ENCODE measurements at places on chromosomes 3 and 15.

GRCh38 chr3:127352612-127353011 lies 64.8 kb upstream of the PRR20G start:
- DNase-seq: no peak

- no peak for DNase-seq
Measured at GRCh38 chr3:47010111-47010712, 30.7 kb downstream of the NBEAL2 start.

- no peak for DNase-seq
Measured at GRCh38 chr3:10848261-10848660, 32.2 kb downstream of the SLC6A11 start.

DNA sequence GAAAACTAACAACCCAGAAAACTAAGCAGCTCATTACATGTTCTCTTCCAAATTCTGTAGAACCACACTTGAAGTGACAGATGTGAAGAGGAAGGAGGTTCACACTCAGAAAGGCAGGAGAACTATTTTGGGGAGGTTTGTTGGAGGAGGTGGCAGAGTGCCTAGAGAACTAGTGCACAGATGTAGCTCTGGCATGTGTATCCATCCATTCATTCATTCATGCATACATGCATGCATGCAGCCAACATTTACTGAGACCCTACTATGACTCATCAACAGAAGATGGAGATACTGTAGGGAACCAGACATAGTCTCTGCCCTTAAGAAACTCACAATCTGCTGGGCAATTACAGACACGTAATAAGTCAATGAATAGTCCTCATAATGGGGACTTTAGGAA lies 116.7 kb downstream of the ERC2 start:
- no peak for DNase-seq

DNA sequence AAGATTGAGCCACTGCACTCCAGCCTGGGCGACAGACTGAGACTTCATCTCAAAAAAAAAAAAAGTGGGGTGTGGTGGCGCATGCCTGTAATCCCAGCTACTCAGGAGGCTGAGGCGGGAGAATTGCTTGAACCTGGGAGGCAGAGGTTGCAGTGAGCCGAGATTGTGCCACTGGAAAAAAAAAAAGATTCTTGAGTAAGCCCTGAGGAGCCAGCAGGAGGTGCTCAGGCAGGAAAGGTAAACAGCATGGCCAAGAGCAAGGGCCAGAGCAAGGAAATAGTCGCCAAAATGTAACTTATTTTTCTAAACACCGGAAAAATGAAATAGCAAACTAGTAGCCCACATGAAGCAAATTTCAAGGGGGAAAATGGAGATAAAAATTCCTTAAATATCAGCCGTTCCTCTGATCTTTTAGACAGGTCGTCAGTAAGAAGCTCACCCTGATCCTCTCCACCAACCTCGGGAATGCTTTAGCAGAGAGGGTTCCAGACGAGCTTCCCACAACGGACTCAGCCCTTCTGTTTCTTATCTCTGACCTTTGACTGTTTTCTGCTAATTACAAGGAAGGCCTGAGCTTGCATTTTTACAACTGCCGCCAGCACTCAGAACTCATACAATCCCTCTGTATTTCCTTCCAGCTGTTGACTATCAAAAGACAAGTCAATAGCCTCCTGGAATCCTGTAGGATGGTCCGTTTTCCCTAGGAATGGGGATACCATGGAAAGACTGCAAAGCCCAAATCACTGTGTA lies 45.0 kb upstream of the AKAP13 start:
- no peak for DNase-seq

DNA sequence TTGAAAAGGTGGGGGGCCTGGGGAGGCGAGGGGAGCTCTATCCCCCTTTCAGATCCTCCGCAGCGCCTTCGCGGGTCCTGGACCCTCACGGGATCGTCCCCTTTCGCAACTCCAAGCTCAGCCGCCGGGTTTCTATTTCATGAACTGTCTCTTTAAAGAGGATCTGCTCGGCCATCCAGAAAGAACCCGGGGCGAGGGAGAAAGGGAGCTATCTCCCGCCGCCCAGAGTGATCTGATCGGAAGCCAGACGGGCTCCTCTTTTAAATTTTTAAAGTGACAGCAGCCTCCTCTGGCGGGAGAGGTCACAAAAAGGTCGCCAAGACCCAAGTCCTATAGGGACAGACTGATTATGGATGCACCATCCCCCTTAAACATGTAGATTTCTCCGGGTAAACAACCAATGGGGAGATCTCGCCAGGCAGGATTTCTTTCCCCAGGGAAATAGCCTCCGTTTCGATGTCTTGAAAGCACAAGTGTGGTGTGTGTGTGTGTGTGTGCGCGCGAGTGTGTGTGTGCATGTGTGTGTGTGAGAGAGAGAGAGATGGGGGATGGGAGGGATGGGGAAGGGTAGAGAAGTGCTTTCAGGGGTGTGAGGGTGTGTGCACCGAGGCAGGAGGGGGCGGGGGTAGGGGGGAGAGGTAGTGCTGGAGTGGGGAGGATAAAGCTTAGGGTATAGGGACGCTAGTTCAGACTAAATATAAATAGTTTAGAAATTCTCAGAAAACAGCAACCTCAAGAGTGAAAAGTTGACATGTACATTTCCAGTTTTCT lies 516.1 kb downstream of the MECOM start:
- no peak for DNase-seq

GRCh38 chr15:38111070-38111469 lies 141.6 kb upstream of the SPRED1 start:
- DNase-seq: no peak

DNA sequence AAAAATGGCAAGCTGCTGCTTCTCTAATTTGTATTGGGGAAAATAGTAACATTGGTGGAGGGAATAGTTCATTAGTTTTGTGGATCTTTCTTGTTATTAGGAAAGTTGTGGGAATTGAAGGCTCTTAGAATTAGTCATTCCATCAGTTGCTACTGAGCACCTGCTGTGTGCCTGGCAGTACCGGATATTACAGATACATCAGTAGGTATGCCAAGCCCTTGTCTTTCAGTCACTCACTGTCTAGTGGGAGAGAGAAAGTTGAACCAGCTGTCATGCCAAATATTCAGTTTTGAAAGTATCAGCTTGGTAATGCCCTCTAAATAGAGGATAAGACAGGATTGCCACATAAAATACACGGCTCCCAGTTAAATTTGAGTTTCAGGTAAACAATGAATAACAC lies 32.5 kb downstream of the IGSF10 start:
- no peak for DNase-seq

DNA sequence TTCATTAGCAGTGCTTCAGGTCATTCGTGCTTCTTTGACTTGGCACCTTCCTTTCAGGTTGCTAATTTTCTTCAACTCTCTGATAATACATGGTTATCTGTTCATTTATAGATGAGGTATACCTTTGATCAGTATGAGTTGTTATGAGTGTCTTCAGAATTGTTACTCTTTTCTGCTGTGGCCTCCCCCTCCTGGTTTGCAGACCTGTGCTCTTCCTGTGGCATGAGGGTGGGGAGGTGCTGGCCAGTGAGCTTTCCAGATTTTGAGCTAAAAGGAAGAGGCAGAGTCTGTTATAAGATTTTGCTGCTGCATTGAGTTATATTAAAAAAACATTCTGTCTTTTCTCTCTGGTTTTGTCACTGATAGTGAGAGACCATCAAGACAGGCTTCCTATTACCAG lies 30.8 kb upstream of the GOLGA6L9 start:
- no peak for DNase-seq

- DNase-seq: no peak
Measured at GRCh38 chr15:88902221-88902835, 7.0 kb upstream of the HAPLN3 start.

DNA sequence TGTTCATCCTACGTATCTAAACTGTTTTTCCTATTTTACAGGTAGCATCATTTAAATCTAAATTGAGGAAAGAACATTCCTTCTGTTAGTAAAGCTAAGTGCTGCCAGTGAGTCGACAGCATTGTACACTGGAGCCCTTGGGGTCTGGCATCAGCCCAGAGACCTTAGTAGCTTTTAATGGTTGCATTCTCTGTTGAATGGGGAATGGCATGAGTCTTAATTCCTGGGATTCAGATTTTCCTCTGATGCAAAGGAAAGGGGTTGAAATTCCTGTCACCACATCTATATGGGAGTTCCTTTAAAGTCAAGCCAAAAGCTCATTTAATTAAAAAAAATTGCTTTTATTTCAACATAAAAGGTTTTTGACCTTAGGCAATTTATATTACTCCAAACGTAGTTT lies 148.4 kb upstream of the GBE1 start:
- no peak for DNase-seq

DNA sequence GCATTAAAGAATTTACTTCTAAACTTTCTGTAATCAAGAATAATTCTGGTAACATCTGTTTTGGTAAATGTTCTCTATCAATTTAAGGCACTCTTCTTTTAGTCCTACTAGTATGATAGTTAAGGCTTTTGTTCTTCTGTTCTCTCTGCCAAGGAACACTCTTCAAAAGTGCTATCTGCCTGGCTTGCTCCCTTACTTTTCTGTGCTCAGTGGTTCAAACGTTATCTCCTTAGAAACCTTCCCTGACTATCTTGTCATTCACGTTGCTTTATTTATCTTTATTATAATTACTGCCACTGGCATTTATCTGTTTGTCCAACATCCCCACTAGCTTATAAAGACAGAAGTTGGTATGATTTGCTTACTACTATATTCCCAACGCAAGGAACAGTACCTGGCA lies 59.2 kb downstream of the RFX7 start:
- no peak for DNase-seq

GRCh38 chr3:188209740-188210139 lies 55.8 kb downstream of the LPP start:
- no peak for DNase-seq

GRCh38 chr3:123149525-123149924 lies 52.2 kb upstream of the SEC22A start:
- no peak for DNase-seq

DNA sequence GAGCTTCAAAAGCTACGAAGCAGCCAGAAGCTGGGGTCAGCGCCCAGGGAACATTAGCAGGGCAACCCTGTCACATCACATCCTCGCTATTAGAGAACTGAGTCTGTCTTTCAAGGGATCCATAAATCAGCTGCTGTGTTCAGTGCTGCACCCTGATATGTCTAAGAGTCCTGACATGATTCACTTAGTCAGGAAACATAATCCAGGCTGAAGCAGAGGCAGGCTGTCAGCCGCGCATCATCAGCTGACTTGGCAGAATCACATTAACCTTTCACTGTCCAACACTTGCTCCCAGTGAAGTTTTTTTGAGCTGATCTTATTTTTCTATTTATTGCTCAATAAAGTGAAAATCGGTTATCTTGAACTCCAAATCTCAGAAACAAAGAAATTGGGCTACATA lies 23.5 kb downstream of the MYH15 start:
- DNase-seq: no peak
